Heart left ventricle (tissue), 16 donors: ENCODE measurements at places on chromosomes 4 and X.
A peak's percentile ranks its signal among the peaks of the same experiment; 100 is the strongest.

- no peak for DNase-seq
Measured at GRCh38 chr4:60923075-60923474, 277.1 kb upstream of the ADGRL3 start.

- no peak for DNase-seq
Measured at GRCh38 chrX:102154218-102154860, 1.4 kb downstream of the BEX5 start.

DNA sequence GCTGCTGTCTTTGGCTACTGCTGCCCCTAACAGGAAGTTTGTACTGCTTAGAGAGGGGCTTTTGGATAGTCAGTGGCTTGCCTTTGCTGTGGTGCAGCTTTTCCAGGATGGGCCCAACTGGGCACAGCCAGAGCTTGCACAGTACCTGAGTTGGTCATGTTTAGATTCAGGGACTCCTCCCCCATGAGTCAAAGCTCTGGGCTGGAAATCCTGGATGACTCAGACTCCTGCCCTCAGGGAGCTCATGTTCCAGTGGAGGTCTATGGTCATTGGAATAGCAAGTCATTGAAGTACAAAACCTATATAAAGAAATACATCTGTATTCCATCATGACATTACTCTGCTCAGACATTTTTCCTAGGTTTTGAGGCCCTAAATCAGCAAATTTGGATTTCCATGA is 66.7 kb upstream of the PJA1 start:
- DNase-seq, result no peak

GRCh38 chr4:184810720-184811119 is 15.0 kb downstream of the ACSL1 start:
- DNase-seq, result peak; percentile 52

- DNase-seq, result no peak
Measured at GRCh38 chr4:69763233-69763632, 2.8 kb upstream of the SULT1B1 start.

DNA sequence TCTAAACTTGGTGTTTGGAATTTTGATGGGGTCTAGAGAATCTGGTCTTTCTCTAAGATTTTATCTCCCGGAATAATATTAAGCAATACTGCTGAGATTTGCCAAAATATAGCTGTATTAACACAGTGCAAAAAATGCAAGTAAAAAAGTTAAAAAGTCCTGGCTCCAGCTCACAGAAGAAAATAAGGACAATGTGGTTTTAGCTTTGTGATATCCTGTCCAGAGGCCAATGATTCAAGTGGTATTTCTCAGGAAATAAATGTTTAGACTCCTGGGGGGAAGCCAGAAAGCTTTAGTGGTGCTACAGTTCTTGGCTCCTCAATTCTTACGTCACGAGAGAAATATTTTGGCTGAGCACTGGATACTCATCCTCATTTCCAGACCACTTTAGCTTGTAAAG is 40.9 kb upstream of the IL13RA2 start:
- peak; percentile 19 for DNase-seq

- no peak for DNase-seq
Measured at GRCh38 chr4:163382178-163382869, 38.6 kb downstream of the NPY5R start.

- no peak for DNase-seq
Measured at GRCh38 chr4:149465955-149466354, 349.7 kb downstream of the IQCM start.

- no peak for DNase-seq
Measured at GRCh38 chr4:184814686-184815045, 11.1 kb downstream of the ACSL1 start.

GRCh38 chr4:109149836-109150235 is 152.6 kb downstream of the COL25A1 start:
- DNase-seq, result no peak

GRCh38 chr4:149409146-149409545 is 406.5 kb downstream of the IQCM start:
- DNase-seq, result peak; percentile 78

DNA sequence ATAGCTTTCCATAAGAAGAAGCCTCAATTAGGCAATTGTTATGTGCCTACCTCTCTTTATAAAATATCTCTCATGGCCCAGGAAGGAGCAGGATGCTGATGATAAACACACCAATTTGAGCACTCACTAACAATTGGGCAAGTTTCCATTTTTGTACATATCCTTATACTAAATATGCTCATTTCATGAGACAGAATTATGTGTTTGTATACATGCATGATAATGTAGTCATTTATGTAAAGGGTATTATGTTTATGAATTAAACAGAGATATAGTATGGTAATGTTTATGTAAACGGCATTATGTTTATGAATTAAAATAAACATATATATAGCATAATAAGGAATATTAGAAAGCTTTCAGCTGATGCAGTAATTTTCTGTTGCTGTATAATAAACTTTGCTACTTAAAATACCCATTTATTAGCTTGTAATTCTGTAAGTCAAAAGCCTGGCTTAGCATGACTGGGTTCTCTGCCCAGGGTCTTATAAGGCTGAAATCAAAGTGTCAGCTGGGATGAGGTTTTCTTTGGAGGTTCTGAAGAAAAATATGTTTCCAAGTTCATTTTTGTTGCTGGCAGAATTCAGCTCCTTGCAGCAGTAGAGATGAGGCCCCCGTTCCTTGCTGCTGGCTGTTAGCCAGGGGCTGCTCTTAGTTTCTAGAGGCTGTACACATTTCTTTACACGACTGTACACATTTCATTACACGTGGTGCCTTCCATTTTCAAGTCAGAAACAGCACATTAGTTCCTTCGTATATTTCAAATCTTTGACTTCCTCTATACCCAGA is 89.0 kb downstream of the GLRA2 start:
- no peak for DNase-seq

DNA sequence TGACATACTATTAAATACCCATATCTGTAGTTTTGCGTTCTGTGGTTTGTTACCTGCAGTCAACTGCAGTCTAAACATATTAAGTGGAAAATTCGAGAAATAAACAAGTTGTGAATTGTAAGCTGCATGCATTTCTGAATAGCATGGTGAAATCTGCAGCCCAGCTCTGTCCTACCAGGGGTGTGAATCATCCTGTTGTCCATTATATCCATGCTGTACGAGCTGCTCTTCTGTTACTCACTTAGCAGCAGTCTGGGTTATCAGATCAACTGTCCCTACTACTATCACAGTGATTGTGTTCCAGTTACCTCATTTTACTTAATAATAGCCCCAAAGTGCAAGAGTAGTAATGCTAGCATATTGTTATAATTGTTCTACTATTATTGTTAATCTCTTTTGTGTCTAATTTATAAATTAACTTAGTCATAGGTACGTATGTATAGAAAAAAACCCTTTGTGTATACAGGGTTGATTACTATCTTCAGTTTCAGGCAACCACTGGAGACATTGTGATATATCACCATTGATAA is 173.7 kb upstream of the FAT4 start:
- no peak for DNase-seq

- no peak for DNase-seq
Measured at GRCh38 chr4:71878376-71878775, 94.5 kb upstream of the GC start.

- DNase-seq, result no peak
Measured at GRCh38 chr4:182906786-182907185, 10.4 kb downstream of the DCTD start.

GRCh38 chr4:1722551-1723118 is 1.3 kb downstream of the TACC3 start:
- DNase-seq, result no peak

- no peak for DNase-seq
Measured at GRCh38 chrX:25005034-25005381, 10.8 kb downstream of the ARX start.

DNA sequence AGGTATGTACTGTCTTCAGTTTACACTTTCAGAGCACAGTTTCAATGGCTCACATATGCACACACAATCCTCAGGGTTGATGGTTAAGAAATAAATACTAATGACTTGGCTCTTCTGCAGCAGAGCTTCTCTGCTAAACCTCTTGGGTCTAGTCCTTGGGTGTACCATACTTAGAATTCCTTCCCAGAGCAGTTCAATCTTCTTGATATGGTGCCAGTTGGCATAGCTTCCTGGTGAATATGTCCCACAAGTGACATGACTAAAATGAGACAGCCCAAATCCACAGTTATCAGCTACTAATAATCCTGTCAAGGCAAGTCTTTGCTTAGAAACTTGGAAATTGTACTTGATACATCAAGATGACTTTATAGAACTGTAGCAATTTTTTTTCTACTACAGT is 654.4 kb downstream of the IQCM start:
- DNase-seq, result peak; percentile 25

- DNase-seq, result no peak
Measured at GRCh38 chr4:22514481-22514880, 1.4 kb downstream of the ADGRA3 start.

- no peak for DNase-seq
Measured at GRCh38 chr4:25560605-25561004, 95.0 kb upstream of the SLC34A2 start.

DNA sequence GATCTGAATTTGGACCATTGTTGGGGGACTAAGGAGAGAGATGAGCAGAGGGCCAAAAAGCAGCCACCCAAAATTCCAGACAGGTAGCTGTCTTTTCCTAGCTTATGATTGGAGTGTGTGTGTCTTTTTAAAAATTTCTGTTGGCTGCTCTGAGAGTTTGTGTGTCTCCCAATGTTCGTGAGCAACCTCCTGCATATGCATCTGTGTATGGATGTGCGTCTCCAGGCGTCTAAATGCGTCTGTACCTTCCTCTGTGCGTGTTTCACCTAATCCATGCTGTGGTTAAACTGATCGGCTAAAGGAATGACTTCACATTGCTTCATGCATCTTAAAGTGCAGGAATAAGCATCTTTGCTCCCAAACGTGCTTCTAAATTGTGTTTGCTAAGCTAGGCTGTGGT is 65.5 kb upstream of the LAS1L start:
- no peak for DNase-seq

GRCh38 chr4:112358415-112358814 is 61.2 kb downstream of the ALPK1 start:
- DNase-seq, result no peak

- no peak for DNase-seq
Measured at GRCh38 chr4:76644831-76645485, 209.9 kb downstream of the SHROOM3 start.

DNA sequence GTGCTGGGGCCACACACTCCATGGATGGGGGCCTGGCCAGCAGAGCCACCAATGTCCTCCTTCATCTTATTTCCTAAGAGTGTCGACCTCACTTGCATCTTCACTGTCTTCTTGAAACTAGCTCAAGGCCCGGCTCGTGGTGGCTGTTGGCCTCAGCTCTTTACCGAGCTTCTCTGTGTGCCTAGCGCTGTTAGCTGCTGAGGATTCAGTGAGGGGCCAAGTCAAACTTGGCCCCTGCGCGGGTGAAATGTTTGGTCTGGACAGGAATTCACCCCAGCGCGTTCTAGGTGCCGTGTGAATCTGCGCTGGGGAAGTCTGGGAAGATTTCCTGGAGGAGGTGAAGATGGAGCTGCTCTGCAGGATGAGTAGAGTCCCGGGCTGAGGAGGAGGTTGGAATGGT is 8.5 kb downstream of the SORCS2 start:
- peak; percentile 26 for DNase-seq

- DNase-seq, result no peak
Measured at GRCh38 chrX:70444326-70444945, at the start of gene DLG3. Gene DLG3 (plus strand): TSS chrX:70444835. CDS start chrX:70445202, 367 bp downstream.

DNA sequence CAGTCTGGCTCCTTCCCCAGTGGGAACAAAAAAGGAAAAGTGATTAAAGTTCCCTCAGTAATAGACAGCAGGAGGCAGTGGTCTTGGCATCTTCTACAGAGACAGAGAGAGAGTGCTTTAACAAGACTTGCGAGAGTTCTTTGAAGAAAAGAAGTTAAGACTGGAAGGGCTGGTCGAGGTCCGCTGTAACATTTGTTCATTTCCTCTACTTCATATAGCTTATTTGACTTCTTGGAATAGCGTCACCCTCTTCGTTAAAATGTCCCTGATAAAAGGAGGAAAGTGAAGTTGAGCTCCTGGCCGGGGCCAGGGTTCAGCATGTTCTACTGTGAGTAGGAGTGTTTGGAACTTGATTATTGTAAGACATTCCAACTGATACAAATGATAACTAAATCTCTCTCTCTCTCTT is 179.8 kb downstream of the SLIT2 start:
- DNase-seq, result no peak

GRCh38 chrX:39957816-39958566 is 139.8 kb downstream of the BCOR start:
- peak; percentile 32 for DNase-seq

DNA sequence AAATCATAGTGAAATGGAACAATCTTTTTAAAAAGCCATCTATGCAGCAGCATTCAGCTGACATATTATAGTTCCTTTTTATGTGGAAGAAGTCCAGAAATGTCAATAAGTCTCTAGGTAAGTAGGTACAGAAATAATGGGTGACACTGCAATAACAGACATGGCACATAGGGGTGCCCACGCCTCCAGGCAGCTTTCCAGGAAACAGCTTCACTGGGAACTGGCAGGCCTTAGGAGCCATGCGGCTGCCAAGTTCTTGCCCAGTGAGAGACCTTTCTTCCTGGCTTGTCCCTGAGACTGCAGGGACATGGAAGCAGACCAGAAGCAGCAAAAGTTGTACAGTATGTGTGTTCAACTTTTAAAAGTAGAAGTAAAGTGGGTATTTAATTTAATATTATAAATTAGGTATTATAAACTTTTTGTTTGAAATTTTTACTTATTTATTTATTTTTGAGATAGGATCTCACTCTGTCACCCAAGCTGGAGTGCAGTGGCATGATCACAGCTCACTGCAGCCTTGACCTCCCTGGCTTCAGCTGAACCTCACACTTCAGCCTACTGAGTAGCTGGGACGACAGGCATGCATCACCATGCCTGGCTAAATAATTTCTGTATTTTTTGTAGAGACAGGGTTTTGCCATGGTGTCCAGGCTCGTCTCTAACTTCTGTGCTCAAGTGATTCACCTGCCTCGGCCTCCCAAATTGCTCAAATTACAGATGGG is 12.1 kb upstream of the ETNPPL start:
- DNase-seq, result peak; percentile 85

DNA sequence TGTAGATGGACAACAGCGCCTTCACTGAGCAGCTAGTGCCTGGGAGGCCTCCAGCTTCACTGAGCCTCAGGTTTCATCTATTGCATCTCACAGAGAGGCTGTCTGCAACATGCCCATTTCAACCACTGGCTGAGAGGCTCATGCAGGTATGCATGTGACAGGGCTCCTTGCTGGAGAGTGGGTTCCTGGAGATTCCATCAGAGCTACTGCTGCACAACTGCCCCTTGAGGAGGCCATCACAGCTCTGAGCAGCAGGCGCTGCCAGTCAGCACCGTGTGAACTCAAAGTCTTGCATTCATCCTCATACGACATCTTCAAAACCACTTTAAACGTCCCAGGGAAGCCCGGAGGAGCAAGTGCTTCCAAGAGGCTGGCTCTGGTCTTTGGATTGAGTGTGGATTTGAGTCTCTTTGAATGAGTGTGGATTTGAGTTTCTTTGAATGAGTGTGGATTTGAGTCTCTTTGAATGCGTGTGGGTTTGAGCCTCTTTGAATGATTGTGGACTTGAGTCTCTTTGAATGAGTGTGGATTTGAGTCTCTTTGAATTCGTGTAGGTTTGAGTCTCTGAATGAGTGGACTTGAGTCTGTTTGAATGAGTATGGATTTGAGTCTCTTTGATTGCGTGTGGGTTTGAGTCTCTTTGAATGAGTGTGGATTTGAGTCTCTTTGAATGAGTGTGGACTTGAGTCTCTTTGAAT is 8.7 kb downstream of the P2RY8 start:
- DNase-seq, result no peak

GRCh38 chr4:151942971-151943370 is 182.2 kb upstream of the GATB start:
- DNase-seq, result no peak
